Stimulated activated CD8-positive, alpha-beta memory T cell treated with anti-CD3 and anti-CD28 coated beads, Interleukin-15, amount 100 ng/mL, for 1 hour (primary cell): ENCODE measurements at places on chromosomes 4 and X.

- no peak for DNase-seq
Measured at GRCh38 chrX:69991685-69992084, 58.1 kb downstream of the AWAT2 start.

- DNase-seq: no peak
Measured at GRCh38 chr4:7827566-7827965, 112.1 kb downstream of the AFAP1 start.

GRCh38 chr4:184167576-184167975, 50.1 kb downstream of the ENPP6 start:
- no peak for DNase-seq

- DNase-seq: no peak
Measured at GRCh38 chr4:5750052-5750945, 39.3 kb downstream of the EVC start.

- DNase-seq: no peak
Measured at GRCh38 chr4:102935716-102936115, 66.9 kb downstream of the CISD2 start.

DNA sequence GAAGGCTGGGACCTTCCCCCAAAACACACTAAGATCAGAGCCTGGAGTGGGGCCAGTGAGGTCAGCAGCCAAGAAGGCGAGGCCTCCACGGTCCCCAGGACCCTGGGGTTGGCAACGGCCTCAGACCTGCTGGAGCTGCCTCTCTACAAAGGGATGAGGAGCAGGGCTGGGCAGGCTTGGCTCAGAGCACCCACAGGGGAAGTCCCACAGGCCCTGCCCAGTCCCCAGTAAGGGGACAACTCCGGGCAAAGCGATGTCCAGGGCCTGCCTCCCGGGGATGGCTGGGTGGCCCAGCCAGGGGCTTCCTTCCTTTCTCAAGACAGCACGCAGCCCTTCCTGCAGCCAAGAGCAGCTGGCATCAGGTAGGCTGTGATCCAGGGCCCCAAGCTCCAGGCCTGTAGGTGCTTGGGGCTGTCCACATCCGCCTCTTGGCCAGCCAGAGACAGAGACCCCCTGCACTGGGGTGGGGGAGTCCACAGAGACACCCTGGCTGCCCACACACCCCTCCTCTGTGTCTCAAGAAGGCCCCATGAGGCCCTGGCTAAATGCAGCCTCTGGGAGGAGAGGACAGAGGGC, 5.7 kb downstream of the MXD4 start:
- DNase-seq: no peak

- DNase-seq: no peak
Measured at GRCh38 chrX:153516073-153516472, 1.4 kb upstream of the ATP2B3 start.
